ENCODE measurements at places on chromosomes 1 and 21. TPM values are rescaled to one million over a fixed set of nuclear protein-coding genes. Genes with fewer than 3 reads are reported as not detected.

RHOU gene
- total RNA-seq, result 4.2 TPM

CD34 gene
- 0.27 TPM for total RNA-seq

CAPN9 gene
- total RNA-seq, result not detected

TCP10L gene
- total RNA-seq, result 0.45 TPM

YBX1 gene
- total RNA-seq, result 449 TPM

TSACC gene
- not detected for total RNA-seq

AGT gene
- total RNA-seq, result 1.1 TPM

EPHA2 gene
- 7.8 TPM for total RNA-seq

FCRL1 gene
- not detected for total RNA-seq

CC2D1B gene
- total RNA-seq, result 26.4 TPM

CRB1 gene
- 0.09 TPM for total RNA-seq

MPL gene
- total RNA-seq, result not detected

Measured in fibroblast of the aortic adventitia (primary cell).